ENCODE measurements at places on chromosomes 1 and 21.

DNA sequence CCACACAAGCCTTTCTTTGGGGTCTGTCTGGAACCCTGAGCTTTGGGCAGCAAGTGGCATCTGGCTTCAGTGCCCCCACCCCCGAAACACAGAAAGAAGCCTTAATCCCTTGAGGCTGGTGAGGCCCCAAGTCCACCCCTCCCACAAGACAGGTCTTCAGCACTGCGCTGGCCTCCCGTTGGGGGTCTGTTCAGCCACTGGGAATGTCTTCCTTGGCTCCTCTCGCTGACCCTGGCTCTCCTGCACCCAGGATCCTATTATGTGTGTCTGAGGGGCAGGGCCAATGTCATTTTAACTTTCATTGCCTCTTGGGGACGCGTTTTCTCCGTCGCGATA, 26.9 kb downstream of the ATP8B2 start:
- DNase-seq: no peak

- peak; percentile 94 for DNase-seq
These were observed 82.5 kb upstream of the ZNF648 start for GRCh38 chr1:182143825-182144645.

DNA sequence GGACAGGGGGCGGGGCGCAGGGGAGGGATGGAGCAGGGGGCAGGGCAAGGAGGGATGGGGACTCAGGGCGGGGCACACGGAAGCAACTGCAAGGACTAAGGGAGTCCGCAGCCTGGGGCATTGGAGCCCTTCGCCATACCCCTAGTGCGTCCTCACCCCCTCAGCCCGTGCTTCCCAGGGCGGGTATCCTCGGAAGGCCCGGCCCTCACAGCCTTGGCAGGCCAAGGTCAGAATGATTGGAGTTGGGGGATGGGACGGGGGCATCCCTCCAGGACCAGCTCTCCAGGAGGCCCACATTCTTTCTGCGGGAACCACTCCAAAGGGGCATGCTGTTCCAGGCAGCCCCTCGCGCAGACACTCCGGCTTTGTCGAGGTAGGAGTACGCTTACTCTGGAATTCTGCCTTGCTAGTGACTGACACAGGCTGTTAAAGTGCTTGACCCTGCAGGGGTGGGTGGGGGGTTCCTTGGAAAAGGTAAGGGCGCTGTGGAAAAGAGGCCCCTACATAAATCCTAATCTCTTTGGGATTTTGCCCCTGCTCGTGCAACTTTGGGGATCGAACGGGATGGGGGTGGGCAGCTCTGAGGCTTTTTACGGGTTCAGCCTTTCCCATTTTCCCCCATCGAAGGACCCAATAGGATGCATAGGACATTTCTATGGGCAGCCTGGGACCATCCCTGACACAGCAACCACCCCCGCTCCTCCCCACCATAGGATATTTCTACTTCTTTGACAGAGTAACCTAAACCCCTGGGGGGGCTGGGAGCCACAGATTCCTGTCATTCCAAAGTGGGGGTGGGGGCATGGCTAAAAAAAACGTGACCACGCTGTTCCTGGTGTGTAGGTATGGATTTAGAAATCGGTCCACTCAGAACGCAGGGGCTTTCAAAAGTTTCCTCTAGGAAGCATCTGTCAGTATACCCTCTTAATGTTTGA, 738 bp upstream of the TRIM11 start:
- DNase-seq: no peak

DNA sequence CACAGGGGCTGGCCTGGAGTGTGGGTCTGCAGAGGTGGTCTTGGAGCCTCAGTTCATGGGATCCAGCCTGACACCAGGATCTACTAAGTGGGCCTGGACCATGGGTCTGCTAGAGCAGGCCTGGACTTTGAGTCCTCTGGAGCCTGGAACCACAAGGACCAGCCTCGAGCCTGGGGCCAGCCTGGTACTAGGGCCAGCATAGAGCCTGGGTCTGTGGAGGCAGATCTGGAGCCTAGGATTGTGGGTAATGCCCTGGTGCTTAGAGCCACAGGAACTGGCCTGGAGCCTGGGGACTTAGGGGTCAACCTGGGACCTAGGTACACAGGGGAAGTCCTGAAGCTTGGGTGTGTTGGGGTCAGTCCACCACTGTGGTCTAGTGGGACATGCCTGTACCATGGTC, 12.7 kb downstream of the LORICRIN start:
- no peak for DNase-seq

DNA sequence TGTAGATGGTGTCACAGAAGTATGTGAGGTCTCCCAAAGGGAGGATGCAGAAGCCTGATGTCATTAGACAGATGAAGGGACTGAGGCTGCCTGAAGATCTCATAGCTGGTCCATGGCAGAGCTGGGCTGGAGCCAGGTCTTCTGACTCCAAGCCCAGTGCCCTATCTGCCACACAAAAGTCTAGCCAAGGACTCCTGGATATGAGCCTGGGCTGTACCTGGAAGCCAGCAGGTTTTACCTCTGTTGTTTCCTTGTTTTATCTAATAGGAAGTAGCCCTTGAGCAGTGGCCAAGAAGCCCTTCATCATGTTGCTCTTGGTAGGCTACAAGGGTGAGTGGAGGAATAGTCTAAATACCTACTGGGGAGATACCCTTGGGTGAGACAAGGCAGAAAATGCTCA, 74.4 kb upstream of the SLC44A3 start:
- DNase-seq: no peak

GRCh38 chr1:112583366-112583765, 35.6 kb downstream of the ST7L start:
- DNase-seq: no peak

GRCh38 chr1:156525856-156526489, 25.4 kb upstream of the MEF2D start:
- DNase-seq: no peak

DNA sequence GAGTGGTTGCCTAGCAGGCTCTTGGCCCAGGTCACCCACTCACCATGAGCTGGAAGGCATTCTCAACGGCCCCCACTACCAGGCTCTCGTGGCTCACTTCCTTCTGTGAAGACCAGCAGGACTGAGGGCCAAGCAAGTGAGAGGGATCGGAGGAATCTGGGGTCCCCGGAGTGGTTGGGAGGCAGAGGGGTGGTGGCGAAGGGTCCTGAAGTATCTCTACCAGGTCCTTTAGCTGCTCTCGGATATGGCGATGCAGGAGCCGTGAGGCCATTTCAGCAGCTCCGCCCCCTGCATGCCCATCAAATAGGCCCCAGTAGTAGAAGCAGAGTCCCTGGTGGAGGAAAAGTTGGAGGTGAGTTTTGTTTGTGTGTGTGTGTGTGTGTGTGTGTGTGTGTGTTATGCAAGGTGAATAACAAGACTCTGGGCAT, 2.4 kb downstream of the PPM1J start:
- no peak for DNase-seq

- no peak for DNase-seq
These were observed 61.2 kb downstream of the ANKRD13C start for GRCh38 chr1:70293186-70293843.

GRCh38 chr1:156476501-156477298, 23.9 kb downstream of the MEF2D start:
- peak; percentile 70 for DNase-seq

GRCh38 chr1:203028067-203028783, 1.9 kb downstream of the PPFIA4 start:
- no peak for DNase-seq

- no peak for DNase-seq
These were observed 33.5 kb downstream of the EPHA10 start for GRCh38 chr1:37731312-37732019.

DNA sequence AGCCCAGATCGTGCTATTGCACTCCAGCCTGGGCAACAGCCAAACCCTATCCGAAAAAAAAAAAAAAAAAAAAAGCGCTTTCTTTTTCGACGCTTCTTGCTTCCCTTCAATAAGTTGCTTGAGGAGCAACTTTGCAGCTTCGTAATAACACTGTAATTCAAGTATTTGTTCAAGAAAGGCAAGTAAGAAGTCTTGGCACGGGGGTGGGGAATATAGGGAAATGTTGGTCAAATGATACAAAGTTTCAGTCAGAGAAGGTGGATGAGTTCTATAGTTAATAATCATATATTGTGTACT, 871 bp upstream of the PSMA5 start:
- DNase-seq: no peak

DNA sequence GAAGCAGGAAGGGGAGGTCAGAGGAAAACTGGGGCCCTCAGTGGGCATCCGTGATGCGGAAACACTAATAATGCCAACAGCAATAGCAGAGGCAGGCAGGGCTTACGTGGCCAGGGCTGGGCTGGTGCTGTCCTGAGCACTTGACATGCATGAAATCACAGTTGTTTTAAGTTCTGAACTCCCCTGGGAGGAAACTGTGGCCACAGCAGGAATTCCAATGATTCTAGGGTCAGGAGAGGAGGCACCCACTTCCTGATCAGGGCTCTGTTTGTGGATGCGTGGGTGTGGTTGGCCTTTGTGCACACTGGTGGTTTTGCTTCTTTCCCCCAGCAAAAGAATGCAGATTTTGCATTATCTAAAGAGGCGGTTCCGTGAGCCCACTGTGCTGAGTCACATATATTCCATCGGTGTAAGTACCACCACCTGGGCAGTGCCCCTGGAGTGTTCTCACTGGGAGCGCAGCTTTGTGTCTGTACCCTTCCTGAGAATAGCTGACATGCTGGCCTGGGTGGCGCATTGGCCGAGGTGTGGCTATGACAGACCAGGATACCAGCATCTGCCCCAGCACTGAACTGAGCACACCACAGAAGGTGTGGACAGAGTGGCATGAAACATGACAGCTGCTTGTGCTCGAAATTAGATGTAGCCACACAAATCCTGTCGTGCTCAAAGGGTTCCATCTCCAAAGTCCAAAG, 71.0 kb downstream of the PDE9A start:
- peak; percentile 63 for DNase-seq

GRCh38 chr1:239826211-239826610, 265.5 kb upstream of the FMN2 start:
- no peak for DNase-seq

GRCh38 chr1:170407581-170407980, 124.4 kb upstream of the GORAB start:
- no peak for DNase-seq

DNA sequence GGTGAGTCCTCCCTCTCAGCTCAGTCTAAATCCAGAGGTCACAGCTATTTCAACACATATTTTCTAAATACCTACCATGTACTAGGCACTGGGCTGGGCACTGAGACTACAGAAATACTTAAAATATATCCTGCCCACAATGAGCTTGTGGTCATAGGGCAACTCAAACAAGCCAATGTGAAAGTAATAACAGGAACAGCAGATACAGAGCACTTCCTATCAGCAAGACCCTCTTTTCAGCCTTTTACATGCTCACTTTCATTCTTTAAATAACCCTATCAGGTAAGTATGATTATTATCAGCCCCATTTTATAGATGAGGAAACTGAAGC, 71.9 kb downstream of the CD34 start:
- no peak for DNase-seq

DNA sequence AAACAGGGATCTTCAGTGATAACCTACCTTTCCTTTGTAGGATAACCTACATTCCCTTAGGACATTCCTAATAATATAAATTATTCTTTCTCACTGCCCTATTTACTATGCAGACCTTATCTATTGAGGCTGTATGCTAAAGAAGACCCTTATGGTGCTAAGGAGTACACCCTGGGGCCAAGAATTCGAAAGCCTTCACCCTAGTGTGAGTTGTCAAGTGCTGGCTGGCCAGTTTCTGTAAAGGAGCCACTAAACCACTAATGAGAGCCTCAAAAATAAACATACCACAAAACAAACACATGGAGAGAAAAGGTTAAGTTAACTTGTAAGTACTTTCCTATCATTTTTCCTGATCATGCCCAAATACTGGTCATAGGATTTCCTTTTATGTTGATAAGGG, 315.0 kb upstream of the CAMK1G start:
- no peak for DNase-seq

- DNase-seq: no peak
These were observed 200.2 kb downstream of the APP start for GRCh38 chr21:25970254-25970930.

GRCh38 chr1:203342192-203342940, 8.6 kb downstream of the FMOD start:
- DNase-seq: peak; percentile 44

- peak; percentile 48 for DNase-seq
These were observed 104.1 kb downstream of the KCNN3 start for GRCh38 chr1:154765970-154766369.

- DNase-seq: no peak
These were observed 32.4 kb upstream of the BSDC1 start for GRCh38 chr1:32426489-32427255.

GRCh38 chr21:18499761-18500376, 96.3 kb upstream of the TMPRSS15 start:
- DNase-seq: peak; percentile 56

DNA sequence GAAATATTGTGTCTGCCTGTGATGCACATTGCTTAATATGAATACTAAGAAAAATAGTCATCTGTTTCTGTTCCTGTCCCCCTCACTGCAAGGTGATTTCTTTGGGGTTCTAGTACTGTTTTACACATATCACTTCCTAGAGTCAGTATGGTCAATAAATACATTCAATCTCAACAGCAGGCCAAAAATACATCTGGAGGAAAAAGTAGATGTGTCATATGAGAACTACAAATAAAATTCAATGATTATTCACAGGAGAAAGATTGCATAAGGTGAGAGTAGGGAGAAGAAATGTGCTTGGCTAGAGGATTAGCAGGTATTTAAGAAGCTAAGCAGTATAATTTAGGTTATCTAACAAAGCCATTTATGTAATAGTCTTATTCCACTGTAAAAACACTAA, 45.3 kb upstream of the SAMSN1 start:
- no peak for DNase-seq

GRCh38 chr1:3316340-3316943, 138.0 kb upstream of the ARHGEF16 start:
- DNase-seq: no peak

- DNase-seq: no peak
These were observed 24.2 kb upstream of the CR2 start for GRCh38 chr1:207429963-207430362.

GRCh38 chr1:192839162-192840066, 30.6 kb downstream of the RGS2 start:
- DNase-seq: no peak

Measured in NB4 (cell line).